ENCODE measurements at places on chromosomes 4 and X. TPM values are rescaled to one million over a fixed set of nuclear protein-coding genes. Genes with fewer than 3 reads are reported as not detected.

The AMTN gene
- not detected for total RNA-seq

The XAGE2 gene
- not detected for total RNA-seq

DNA sequence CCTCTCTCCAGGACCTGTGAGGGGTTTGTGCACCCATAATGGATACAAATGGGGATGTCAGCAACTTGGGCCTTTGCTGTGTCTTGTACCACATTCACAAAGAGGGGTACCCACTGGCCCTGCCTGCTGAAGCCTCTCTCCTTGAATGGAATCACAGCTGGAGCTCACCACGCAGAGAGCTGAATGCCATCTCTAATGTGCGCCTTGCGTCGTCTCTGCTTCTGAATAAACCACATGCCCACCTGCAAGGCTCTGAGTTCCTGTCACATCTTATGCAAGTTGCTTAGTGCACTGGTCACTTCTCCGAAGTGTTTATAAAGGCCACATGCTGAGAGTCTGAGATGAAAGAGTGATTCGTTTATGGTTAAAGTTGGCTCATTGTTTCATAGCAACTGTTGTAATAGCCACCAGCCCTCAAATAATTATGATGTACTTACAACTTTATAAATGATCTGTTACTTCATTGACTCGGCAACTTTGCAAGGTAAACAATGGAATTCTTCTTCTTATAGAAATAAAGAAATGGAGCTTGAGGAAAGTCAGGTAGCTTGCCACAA is 6.2 kb upstream of the PUDP start:
- H3K27ac ChIP-seq, result no peak overlapping the region
- H3K36me3 ChIP-seq, result no peaks in the 10 kb centered on the region
- no peak overlapping the region for H3K4me3 ChIP-seq
- no peak for DNase-seq
- no peaks in the 10 kb centered on the region for H3K27me3 ChIP-seq

The GPR173 gene
- total RNA-seq, result 0.61 TPM

The TMEM255A gene
- total RNA-seq, result not detected

DNA sequence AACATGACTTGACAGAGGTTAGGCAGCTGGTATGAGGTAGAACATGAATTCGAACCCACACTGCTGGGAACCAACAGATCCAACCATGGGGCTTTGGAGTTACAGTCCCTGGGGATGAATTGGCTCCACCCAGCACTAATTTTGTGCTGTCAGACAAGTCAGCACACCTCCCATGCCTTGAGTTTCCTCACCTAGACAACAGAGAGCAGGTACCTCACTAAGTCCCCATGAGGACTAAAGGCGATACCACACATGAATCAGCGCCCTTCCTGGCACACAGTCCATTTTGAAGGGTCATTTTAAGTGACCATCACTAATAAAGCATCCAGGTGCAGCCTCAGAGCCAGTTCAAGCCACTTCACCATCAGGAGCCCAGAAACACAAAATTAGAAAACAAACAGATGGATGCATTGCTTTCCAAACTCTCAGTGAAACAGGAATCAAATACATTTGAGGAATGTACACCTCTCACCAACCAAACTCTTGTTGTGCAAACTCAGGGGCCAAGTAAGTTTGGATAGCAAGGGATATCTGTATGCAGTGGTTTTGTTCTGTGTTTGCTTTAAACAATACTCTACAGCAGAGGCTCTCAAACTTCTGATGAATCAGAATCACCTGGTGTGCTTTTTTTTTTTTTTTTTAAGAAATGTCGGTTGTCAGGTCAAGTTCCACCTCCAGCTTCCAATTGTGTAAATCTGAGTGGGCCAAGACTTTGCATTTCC is 10.1 kb downstream of the IDS start:
- no peak overlapping the region for H3K27ac ChIP-seq
- H3K36me3 ChIP-seq, result peaks cover 39% of the 10 kb centered on the region
- H3K4me1 ChIP-seq, result peaks cover 9% of the 10 kb centered on the region
- no peak for DNase-seq
- H3K27me3 ChIP-seq, result no peaks in the 10 kb centered on the region

DNA sequence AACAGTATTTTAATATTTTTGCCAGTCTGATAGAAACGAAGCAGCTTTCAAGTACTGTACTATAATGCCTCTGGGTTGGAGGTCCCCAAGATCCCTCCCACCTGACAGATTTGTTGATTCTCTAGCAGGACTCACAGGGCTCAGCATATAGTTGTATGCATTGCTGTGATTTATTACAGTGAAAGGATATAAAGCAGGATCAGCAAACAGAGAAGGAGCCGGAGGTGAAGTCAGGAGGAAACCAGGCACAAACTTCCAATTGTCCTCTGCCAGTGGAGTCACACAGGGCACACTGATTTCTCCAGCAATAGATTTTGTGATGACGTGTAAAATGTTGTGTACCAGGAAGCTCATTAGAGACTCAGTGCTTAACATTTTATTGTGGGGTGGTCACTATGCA is 19.0 kb downstream of the USP53 start:
- DNase-seq, result no peak
- H3K4me1 ChIP-seq, result peaks cover 3% of the 10 kb centered on the region
- peaks cover 7% of the 10 kb centered on the region for H3K36me3 ChIP-seq
- no peaks in the 10 kb centered on the region for H3K27me3 ChIP-seq
- no peak overlapping the region for H3K27ac ChIP-seq

Measured in liver (tissue), 10 donors.